ENCODE measurements at places on chromosomes 4 and X.

- DNase-seq: peak; percentile 7
Observed at GRCh38 chrX:78513971-78514738, 145.0 kb downstream of the RTL3 start.

DNA sequence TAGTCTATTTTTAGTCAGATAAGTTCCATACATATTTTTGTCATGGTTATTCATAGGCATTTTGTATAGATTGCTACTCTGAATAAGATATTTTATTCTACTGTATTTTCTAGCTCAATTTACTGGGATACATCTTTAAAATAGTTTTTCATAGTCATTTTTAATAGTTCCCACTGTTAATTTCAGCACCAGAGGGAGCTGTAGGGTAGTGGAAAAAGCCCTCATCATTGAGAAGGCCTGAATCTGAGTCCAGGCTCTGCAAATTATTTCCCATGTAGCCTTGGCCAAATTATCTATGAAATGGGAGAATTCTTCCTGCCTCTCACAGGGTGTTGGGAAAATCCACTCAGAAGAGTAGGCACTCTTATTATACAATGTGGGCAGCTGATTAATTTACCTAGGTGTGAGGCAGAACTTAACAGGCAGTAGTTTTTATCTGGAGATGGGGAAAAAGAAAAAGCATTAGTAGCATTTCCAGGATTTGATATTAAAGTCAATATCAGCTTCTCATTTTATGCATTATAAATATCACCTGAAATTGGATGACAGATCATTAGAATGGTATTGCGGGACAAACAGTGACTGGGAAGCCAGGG, 102.9 kb upstream of the PAQR3 start:
- peak; percentile 34 for DNase-seq

- no peak for DNase-seq
Observed at GRCh38 chrX:71210816-71211215, 12.2 kb upstream of the GJB1 start.

DNA sequence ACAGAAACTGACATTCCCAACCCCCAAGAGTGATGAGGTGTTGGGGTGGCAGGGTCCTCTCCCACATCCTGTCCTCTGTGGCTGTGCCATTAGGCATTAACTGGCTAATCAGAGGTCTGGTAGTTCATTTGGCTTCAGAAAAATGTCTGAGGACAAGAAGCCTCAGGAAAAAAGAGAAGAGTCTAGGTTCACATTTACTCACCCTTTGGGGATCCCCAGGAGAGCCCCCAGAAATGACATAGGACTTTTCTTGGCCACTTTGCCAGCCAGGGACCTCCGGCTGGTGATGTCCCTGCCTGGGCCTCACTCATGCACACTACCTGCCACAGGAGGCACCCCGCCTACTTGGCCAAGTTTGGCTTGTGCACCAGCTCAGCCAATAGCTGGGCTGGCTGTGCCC, 173.0 kb downstream of the RBM46 start:
- DNase-seq: no peak

DNA sequence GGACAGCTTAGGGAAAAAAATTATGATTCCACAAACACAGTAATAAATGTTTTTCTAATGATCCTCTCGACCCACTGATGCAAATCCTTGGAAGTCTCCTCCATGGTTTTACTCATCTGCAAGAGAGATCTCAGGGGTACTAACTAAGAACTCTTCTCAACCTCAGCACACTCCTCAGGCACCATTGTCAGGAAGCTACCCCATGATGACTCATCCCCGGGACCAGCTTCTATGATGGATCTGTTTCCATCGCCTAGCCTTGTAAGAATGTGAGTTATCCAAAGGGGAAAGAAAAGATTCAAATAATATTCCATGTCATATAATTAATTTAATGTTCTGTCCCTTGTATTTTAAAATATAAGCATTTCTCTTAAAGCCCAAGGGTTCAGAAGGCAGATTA, 816.1 kb upstream of the IGFBP7 start:
- no peak for DNase-seq

DNA sequence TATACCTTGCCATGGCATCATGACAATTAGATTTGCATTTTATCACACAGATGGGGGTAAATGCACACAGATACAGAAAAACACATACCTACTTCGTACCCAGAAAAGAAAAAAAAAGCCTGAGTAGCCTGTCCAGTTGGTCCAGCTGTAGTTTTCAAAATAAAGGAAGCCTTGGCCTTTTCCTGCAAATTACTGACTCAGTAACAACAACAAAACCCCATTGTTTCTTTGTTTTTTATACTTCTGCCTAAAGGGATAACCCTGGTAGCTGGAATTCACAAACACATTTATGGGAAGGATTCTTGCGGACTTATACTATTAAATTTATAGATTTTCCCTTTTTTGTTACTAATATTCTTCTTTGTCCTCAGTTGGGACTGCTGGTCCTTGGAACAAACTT, 156.4 kb upstream of the PCDH10 start:
- no peak for DNase-seq

DNA sequence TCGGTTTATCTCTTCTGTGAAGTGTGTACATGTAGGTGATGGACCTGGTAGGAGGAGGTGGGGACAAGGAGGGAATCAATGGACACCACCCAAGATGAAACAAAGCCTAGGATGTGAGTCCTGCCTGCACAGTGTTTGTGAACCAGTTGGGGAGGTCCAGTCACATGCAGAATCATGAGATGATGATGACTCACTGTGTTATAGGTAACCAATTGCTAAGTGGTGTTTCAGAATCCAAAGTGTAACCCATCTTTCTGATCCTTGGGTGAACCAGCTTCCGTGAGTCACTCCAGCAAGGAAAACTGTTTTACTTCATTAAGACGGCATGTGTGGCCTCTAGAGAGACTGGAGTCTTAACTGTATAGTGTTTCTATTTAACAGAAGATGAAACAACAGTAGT, 57.9 kb upstream of the HPF1 start:
- DNase-seq: peak; percentile 87

- DNase-seq: no peak
Observed at GRCh38 chr4:47692691-47693090, 145.2 kb downstream of the CORIN start.

- DNase-seq: no peak
Observed at GRCh38 chrX:8960957-8961468, 72.9 kb downstream of the FAM9B start.

DNA sequence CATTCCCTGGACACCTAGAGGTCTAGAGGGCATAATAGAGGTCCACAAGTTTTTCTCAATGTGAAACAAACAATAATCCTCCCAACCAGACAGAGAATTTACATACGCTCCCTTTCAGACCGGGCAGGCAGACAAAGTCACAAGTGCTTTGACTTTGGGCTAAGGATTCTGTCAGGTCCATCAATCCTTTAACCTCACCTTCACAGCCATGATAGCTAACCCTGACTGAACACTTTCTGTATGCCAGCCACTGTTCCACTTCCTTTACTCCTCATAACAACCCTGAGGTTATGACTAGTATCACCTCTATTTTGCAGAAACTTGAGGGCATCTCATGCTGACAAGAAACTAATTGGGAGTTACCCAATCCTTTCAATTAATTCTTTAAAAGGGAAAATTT, 118.8 kb upstream of the AFF2 start:
- DNase-seq: no peak

- DNase-seq: no peak
Observed at GRCh38 chr4:185689407-185689806, 122.6 kb downstream of the SORBS2 start.

GRCh38 chrX:153343674-153344073, 9.7 kb downstream of the ZNF275 start:
- no peak for DNase-seq

DNA sequence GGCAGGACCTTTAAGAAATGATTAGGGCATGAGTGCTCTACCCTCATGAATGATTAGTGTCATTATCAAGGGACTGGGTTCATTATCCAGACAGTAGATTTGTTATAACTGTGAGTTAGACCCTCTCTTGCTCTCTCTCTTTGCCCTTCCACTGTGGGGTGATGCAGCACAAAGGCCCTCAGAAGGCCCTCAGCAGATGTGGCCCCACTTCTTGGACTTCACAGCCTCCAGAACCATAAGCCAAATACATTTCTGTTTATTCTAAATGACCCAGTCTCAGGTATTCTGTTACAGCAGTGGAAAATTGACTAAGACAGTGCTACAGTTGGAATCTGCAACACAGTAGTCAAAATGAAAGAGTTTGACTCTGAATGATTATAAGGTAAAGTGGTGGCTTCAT, 17.2 kb upstream of the PDLIM5 start:
- no peak for DNase-seq

DNA sequence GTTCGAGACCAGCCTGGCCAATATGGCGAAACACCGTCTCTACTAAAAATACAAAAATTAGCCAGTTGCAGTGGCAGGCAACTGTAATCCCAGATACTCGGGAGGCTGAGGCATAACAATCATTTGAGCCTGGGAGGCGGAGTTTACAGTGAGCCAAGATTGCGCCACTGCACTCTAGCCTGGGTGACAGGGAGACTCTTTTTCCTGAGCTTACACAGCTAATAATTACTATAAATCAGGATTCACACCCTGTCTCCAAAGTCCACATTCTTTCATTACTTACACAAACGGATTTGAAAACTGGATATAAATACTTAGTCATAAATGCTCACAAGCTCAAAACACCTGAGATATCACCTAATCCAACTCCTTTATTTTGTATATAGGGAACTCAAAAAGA, 151.6 kb downstream of the LRBA start:
- DNase-seq: no peak

Data from kidney glomerular epithelial cell (primary cell).